ENCODE measurements at places on chromosomes 6 and 20. TPM values are rescaled to one million over a fixed set of nuclear protein-coding genes. Genes with fewer than 3 reads are reported as not detected.
A peak's percentile ranks its signal among the peaks of the same experiment; 100 is the strongest.

DNA sequence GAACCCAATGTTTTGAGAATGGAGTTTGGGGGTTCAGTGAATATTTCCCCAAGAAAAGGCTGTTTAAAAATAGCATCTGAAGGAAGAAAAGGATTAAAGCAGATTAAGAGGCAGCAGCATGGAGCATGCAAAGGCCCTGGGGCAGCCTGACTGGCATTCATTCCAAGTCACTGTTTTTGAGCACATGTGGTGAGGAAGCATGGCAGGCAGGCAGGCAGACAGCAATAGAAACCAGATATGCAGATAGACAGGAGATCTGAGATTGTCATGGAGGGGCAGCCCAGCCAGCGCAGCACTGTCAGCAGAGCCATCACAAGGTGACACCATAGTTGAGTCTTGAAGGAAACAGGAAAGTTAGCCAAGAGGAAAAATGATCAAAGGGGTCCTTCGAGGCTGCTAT, 37.8 kb downstream of the SIRPA start:
- no peak overlapping the region for H3K4me3 ChIP-seq
- no peaks in the 10 kb centered on the region for H3K4me1 ChIP-seq
- DNase-seq, result no peak
- H3K27me3 ChIP-seq, result no peaks in the 10 kb centered on the region
- H3K27ac ChIP-seq, result peak overlapping the region; percentile 79

GRCh38 chr6:118288355-118289124, 259.6 kb upstream of the PLN start:
- H3K27ac ChIP-seq, result no peak overlapping the region
- H3K27me3 ChIP-seq, result no peaks in the 10 kb centered on the region
- no peaks in the 10 kb centered on the region for H3K4me1 ChIP-seq
- no peaks in the 10 kb centered on the region for H3K36me3 ChIP-seq
- no peak for DNase-seq

GRCh38 chr6:116497113-116497676, 14.2 kb upstream of the CALHM5 start:
- no peaks in the 10 kb centered on the region for H3K4me1 ChIP-seq
- H3K27ac ChIP-seq, result no peak overlapping the region
- no peaks in the 10 kb centered on the region for H3K27me3 ChIP-seq

DNA sequence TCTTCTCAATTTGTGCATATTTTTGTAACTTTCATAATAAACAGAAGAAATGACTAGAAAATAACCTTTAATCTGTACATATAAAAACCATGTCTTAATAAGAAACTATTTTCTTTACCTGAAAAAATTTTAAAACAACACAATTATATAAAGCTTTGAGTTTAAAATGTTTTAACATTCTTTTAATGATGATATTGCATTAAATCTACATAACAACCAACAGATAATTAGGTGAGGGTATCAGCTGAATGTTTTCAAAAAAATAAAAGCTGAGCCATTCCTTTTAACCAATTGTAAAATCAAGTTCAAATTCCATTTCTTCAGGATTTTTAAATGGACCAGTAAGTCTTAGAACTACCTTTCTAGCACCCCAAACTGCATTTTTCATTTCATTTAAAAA, 1185.0 kb upstream of the CITED2 start:
- H3K4me1 ChIP-seq, result no peaks in the 10 kb centered on the region
- no peaks in the 10 kb centered on the region for H3K27me3 ChIP-seq
- H3K27ac ChIP-seq, result no peak overlapping the region
- no peaks in the 10 kb centered on the region for H3K36me3 ChIP-seq
- H3K4me3 ChIP-seq, result no peak overlapping the region

- no peak overlapping the region for H3K4me3 ChIP-seq
- H3K36me3 ChIP-seq, result no peaks in the 10 kb centered on the region
- H3K4me1 ChIP-seq, result no peaks in the 10 kb centered on the region
Observed at GRCh38 chr6:164133095-164133494, 718.6 kb downstream of the QKI start.

DNA sequence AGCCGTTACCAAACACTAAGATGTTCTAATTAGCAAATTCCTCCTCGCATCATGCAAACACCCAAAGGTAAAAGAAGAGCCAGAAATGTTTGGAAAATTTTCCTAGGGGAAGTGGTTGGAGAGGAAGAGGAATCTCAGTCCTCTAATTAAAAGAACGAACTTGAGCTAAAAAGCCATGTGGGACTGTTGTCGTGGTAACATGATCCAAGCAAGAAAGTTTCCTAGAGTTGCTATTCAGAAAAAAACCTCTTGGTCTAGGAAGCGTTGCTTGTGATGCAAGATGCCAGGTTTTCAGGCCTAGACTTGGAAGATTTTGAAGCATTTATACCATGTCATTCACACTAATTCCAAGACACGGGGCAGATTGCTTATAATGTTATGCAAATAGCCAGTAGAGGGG, 106.8 kb upstream of the DOK5 start:
- DNase-seq, result no peak
- H3K27me3 ChIP-seq, result no peaks in the 10 kb centered on the region
- no peak overlapping the region for H3K4me3 ChIP-seq
- H3K27ac ChIP-seq, result no peak overlapping the region
- no peaks in the 10 kb centered on the region for H3K36me3 ChIP-seq

GRCh38 chr6:24752917-24753492, 21.7 kb upstream of the GMNN start:
- no peak overlapping the region for H3K4me3 ChIP-seq
- H3K36me3 ChIP-seq, result no peaks in the 10 kb centered on the region
- no peaks in the 10 kb centered on the region for H3K27me3 ChIP-seq
- no peaks in the 10 kb centered on the region for H3K4me1 ChIP-seq

- no peak overlapping the region for H3K27ac ChIP-seq
- H3K4me3 ChIP-seq, result no peak overlapping the region
- H3K27me3 ChIP-seq, result peaks cover 12% of the 10 kb centered on the region
- no peak for DNase-seq
- H3K36me3 ChIP-seq, result no peaks in the 10 kb centered on the region
Observed at GRCh38 chr20:32624687-32625345, 39.7 kb upstream of the NOL4L start.

DNA sequence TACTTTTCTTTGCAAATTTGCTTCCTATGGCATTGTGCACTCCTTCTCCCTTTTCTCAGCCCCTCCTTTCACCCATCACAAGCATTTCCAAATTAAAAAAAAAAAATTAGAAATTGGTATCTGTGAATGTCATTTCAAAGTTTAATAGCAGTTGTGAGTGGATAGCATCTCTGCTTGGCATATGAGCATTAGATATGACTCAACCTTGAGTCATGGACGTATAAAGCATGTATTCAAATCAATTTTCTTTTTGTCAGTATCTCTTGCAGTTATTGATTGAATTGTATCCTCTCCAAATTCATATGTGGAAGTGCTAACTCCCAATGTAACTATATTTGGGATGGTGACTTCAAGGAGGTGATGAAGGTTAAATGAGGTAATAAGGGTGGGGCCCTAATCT, 60.1 kb upstream of the MAP3K7 start:
- no peak overlapping the region for H3K27ac ChIP-seq
- no peaks in the 10 kb centered on the region for H3K4me1 ChIP-seq
- DNase-seq, result no peak
- H3K4me3 ChIP-seq, result no peak overlapping the region
- H3K27me3 ChIP-seq, result no peaks in the 10 kb centered on the region

DNA sequence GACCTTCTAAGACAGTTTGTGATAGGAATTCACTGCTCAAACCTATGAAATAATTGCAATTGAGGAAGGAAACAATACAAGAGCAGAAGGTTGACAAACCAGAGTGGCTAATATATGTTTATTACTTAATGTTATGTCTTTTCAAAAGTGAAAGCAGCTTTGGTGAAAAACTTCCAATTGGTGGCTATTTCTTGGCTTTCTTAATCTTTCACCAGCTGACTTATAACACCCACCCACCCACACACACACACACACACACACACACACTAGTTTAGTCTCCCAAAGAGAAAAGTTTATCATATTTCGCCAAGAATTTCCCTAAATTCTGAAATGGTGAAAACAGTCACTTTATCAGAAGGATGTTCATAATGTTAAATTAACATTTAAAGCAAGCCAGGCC, 583.5 kb downstream of the EYS start:
- H3K4me3 ChIP-seq, result no peak overlapping the region
- DNase-seq, result no peak
- no peaks in the 10 kb centered on the region for H3K4me1 ChIP-seq
- H3K36me3 ChIP-seq, result no peaks in the 10 kb centered on the region

DNA sequence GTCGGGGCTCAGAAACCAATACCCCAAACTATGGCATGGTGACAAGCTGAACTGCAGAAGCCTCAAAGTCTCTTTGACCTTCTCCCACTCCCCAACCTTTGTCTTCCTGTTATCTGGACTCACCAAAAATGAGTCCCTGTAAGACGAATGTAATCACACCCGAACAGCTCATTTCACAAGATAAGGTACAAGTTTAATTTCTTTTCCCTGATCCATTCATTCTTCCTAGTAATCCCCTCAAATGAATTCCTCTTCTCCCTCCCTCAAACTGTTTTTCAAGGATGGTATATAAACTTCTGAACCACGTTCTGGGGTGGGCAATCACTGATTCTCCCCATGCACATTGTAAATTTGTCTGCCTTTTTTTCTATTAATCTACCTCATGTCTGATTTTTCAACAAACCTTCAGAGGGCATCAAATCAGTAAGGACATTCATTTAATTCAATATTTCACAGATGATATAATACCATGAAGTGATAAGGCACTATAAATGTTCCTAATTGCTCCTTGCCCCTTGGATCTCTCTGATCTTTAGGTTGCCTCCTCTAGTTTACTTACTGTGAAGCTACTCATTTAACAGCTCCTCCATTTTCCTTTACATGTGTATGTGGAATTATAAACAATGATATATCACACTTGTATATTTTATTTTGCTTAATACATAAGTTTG, 77.2 kb downstream of the OR2B2 start:
- no peak for DNase-seq
- H3K36me3 ChIP-seq, result no peaks in the 10 kb centered on the region
- no peak overlapping the region for H3K27ac ChIP-seq
- H3K27me3 ChIP-seq, result no peaks in the 10 kb centered on the region
- no peaks in the 10 kb centered on the region for H3K4me1 ChIP-seq

DNA sequence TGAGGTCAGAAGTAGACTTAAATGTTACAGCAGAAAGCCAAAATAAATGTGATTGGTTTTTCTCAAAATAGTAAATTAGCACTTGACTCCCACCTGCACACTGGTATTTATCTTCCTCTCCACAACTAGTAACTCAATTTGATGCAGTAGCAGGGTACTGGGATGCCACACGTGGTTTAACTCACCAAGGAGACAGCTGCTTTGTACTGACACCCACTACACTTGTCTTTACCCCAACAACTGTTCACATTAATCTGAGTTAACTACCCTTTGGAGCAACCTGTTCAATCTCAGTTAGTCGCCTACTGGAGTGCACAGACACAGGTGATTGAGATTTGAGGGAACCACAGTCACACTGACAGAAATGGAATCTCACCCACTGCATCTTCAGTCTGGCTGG, 242.1 kb downstream of the PRKN start:
- H3K27me3 ChIP-seq, result no peaks in the 10 kb centered on the region
- H3K4me3 ChIP-seq, result peak overlapping the region; percentile 36
- H3K36me3 ChIP-seq, result no peaks in the 10 kb centered on the region
- DNase-seq, result no peak
- H3K4me1 ChIP-seq, result peaks cover 7% of the 10 kb centered on the region

GRCh38 chr20:17941087-17941825, 27.3 kb downstream of the SNX5 start:
- H3K4me3 ChIP-seq, result no peak overlapping the region
- H3K36me3 ChIP-seq, result peaks cover 19% of the 10 kb centered on the region
- DNase-seq, result no peak
- no peaks in the 10 kb centered on the region for H3K27me3 ChIP-seq

DNA sequence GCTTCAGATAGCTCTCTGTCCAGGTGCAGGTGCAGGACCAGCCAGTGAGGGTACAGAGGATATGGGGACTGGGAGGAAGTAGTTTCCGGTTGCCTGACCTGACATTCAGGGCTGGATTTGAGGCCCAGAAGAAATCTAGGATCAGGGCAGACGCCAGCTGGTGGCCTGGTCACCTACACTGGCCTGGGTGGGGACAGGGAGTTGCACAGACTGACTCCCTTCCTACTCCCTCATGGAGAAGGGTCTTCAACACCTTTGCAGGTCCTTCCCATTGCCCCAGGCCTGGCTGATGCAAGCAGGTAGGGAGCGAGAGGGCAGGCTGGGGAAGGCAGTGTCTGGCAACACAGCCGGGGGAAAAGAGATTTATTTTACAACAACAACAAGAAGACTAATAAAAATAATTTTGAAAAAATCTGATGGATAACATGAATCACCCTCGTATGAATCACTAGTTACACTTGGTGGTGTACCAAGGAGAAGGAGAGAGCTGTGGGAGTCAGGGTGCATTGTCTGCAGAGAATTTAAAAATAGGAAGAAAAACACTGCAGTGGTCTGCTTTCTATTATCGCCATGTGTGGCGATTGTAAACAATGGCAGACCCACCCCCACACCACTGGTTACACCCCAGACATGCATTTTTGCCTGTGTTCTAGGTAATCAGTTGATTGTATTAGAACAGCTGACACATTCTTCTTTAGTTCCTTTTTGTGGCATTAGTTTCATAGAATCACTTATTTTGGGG, 62.3 kb upstream of the SNX9 start:
- H3K4me3 ChIP-seq, result no peak overlapping the region
- no peak for DNase-seq
- H3K4me1 ChIP-seq, result peaks cover 64% of the 10 kb centered on the region
- no peaks in the 10 kb centered on the region for H3K36me3 ChIP-seq
- H3K27ac ChIP-seq, result no peak overlapping the region
- H3K27me3 ChIP-seq, result no peaks in the 10 kb centered on the region

DNA sequence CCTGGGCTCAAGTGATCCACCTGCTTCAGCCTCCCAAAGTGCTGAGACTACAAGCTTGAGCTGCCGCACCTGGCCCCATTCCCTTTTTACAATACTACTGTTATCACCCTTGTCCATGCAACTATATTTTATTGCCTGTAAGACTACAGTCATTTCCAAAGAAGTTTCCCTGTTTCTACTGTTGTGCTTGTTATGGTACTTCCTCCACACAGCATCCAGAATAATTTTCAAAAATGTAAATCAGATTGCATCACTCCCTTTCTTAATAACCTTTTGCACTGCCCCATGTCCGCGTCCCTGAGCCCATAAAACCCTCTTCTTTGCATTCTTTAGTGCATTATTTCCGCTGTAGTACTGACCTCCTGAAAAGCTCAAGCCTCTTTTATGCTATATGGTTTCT, 128.9 kb upstream of the AKIRIN2 start:
- H3K4me1 ChIP-seq, result no peaks in the 10 kb centered on the region
- H3K27ac ChIP-seq, result no peak overlapping the region
- DNase-seq, result no peak

The TRAM2 gene
- 9.6 TPM for total RNA-seq

The THBS2 gene
- 38.9 TPM for total RNA-seq

The ACSS1 gene
- 29.1 TPM for total RNA-seq

The VAPB gene
- 23.4 TPM for total RNA-seq

The CTCFL gene
- total RNA-seq, result not detected

The C6orf15 gene
- total RNA-seq, result not detected

The SDHAF4 gene
- total RNA-seq, result 6.4 TPM
